ENCODE measurements at places on chromosomes 4 and X.

DNA sequence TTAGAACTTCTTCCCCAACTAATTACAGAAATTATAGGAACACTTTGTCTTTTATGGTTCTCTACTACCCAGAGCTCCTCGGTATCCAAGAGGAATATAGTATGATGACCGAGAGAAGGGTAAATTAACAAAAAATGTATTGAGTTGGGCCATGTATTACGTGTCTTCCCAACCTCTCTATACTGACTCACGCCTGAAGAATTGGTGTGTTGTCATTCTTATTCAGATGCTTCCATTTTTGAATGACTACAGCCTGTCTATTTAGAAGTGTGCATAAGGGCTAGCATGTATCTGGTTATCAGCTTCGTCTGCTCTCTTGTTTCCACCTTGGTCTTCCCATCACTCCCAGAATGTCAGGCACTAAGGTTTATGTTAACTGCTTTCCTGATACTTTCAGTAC lies 24.5 kb upstream of the SCD5 start:
- no peak for DNase-seq

DNA sequence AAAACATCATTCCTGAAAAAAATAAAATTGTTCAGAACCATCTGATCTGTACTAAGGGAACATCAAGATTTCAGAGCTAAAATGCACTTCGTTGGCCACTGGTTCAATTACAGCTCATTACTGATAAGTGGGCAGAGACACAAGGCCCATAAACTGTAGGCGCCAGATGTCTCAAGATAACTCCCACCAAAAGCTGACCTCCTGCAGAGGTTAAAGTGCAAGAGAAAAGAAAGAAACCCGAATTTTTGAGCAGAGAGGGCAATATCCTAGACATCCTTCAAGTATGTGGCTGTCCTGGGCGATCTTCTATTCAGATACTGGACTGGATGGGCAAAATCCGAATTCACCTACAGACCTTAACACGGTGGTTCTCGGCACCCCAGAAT lies 660 bp downstream of the GEMIN8 start:
- no peak for DNase-seq

- DNase-seq, result no peak
Observed at GRCh38 chr4:157012296-157012695, 40.7 kb upstream of the PDGFC start.

DNA sequence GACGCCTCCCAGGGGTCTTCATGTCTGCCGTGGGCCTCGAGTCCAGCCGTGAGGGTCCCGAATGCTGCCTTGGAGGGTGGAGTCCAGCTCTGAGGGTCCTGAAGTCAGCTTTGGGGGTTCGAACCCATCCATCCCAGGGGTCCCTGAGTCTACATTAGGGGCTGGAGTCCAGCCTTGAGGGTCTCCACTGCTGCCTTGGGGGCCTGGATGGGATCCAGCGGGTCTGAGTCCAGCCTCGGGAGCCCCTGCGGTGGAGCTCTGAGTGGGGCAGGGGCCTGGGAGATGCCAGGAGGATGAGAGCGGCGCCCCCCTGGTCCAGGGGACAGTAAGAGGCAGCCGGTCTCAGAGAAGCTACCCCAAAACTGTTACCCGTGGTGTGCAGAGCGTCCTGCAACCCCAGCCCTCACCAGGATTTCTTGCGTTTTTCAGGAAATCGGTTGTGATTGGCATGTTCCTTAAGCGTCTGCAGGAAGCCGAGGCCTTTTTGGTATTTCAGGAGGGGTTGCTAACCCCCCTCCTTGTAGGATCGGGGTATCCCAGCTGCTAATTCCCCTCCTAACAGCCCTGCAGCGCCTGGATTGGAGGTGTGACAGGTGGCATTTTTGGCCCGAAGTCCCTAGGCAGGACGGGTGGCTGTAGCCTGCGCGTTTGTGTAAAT lies 1.7 kb upstream of the GTPBP6 start:
- DNase-seq, result no peak

- DNase-seq, result no peak
Observed at GRCh38 chr4:140719686-140720085, 36.5 kb downstream of the TBC1D9 start.

- DNase-seq, result no peak
Observed at GRCh38 chrX:22486296-22486695, 213.6 kb downstream of the CBLL2 start.

DNA sequence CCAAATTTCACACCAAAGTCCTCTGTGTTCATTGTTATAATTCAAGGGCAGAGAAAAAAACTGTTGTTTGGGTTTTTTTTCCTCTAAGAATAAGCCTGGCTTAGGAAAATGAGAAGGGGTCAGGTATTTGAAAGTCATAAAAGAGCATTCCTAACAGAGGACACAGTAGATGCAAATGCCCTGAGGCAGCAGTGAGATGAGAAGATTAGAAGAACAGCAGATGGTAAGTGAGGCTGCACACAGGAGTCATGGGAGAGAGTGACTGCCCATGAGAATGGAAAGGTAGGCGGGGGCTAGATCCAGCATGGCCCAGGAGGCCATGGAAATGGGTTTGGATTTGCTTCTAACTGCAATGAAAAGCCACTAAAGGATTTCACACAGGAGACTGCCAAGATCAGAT lies 107.5 kb upstream of the RBPJ start:
- DNase-seq, result no peak

GRCh38 chr4:160319221-160319867 lies 1216.5 kb downstream of the RAPGEF2 start:
- DNase-seq, result no peak

DNA sequence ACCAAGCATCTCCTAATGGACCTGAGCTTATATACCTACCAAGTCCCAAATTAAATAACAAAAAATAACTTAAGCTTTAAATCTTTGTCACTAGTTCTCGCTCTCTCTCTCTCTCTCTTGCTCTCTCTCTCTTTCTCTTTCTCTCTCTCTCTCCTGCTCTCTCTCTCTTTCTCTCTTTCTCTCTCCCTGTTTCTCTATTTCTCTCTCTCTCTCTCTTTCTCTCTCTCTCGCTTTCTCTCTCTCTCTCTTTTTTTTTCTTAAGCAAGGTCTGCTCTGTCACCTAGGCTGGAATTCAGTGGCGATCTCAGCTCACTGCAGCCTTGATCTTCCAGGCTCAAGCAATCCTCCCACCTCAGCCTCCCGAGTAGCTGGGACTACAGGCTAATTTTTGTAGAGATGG lies 266.6 kb downstream of the BANK1 start:
- no peak for DNase-seq

GRCh38 chrX:38304010-38304409 lies 23.3 kb downstream of the RPGR start:
- no peak for DNase-seq

Measured in GM20000 (cell line).